ENCODE measurements at places on chromosomes 1 and 21.

DNA sequence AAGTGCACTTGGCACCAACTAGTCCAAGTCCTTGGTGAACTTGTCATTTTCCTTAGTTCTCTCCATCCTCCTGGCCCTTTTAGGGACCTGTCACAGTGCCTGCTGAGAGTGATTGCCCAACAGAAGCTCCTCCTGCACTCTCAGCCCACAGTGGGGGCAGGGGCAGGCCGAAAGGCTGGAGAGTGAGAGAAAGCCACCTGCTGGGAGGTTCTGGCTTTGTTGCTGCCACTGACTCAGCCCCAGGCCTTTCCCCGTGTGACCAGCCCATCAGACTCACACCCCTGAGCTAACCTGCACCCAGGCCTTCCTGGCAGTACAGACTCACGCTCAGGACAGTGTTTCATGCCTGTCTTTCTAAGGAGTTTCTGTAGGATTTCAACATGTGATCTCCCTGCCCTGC lies 17.1 kb upstream of the PROK1 start:
- DNase-seq: no peak

GRCh38 chr1:203360547-203361185 lies 9.7 kb upstream of the FMOD start:
- no peak for DNase-seq

DNA sequence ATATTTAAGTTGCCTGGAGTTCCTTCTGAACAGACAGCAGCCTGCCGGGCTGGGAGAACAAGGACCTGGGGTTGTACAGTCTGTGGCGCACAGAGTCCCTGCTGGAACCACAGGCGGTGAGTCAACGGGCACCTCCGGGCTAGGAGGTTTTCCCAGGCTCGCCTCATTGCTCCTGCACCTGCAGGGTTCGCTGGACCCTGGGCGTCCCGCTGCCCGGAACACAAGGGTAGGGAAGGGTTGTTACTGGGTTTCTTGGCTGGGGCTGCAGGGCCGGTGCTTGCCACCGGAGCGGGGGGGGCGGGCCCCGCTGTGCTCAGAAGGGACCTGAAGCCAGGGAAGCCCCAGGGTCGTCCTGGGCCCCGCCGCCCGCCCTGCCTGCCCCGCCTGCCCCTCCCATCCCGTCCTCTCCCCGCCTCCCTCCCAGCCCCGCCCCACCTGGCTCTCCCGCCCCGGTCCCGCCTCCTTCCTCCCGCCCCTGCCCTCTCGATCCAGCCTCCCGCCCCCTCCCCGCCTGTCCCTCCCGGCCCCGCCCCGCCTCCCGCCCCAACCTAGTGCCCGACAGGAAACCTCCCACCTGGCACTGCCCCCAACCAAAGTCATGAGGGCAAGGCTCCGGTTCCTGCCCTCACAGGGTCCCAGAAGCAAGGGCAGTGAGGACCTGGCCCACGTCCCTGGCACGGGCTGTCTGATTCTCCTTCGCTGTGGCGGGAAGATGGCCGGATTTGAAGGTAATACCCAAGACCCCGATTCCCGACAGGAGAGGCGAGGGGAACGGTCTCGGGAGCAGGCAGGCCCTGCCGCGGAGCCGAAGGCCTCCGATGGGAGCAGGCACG lies 6.8 kb downstream of the JMJD4 start:
- peak; percentile 79 for DNase-seq

- no peak for DNase-seq
Observed at GRCh38 chr1:31932491-31933316, 5.5 kb downstream of the PTP4A2 start.

DNA sequence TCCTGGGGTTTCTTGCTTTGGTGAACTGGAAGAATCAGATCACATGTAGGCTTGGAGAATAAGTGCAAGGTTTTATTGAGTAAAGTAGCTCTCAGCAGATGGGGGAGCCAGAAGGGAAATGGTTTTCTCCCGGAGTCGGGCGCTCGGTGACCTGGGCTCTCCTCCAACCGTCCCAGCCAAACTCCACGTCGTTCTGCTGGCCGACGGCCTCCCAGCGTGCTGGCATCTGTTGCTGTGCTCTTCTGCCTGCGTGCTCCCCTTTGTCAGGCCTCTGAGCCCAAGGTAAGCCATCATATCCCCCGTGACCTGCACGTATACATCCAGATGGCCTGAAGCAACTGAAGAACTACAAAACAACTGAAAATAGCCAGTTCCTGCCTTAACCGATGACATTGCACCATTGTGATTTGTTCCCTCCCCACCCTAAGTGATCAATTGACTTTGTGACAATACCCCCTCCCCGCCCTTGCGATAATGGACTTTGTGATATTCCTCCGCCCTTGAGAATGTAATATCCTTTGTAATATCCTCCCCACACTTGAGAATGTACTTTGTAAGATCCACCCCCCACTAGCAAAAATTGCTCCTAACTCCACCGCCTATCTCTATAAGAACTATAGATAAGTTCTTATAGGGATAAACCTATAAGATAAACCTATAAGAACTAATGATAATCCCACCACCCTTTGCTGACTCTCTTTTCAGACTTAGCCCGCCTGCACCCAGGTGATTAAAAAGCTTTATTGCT lies 88.3 kb downstream of the SMYD3 start:
- no peak for DNase-seq

- DNase-seq: no peak
Observed at GRCh38 chr1:171917331-171917730, 76.0 kb downstream of the DNM3 start.

GRCh38 chr1:65232461-65232990 lies 76.8 kb upstream of the DNAJC6 start:
- no peak for DNase-seq

DNA sequence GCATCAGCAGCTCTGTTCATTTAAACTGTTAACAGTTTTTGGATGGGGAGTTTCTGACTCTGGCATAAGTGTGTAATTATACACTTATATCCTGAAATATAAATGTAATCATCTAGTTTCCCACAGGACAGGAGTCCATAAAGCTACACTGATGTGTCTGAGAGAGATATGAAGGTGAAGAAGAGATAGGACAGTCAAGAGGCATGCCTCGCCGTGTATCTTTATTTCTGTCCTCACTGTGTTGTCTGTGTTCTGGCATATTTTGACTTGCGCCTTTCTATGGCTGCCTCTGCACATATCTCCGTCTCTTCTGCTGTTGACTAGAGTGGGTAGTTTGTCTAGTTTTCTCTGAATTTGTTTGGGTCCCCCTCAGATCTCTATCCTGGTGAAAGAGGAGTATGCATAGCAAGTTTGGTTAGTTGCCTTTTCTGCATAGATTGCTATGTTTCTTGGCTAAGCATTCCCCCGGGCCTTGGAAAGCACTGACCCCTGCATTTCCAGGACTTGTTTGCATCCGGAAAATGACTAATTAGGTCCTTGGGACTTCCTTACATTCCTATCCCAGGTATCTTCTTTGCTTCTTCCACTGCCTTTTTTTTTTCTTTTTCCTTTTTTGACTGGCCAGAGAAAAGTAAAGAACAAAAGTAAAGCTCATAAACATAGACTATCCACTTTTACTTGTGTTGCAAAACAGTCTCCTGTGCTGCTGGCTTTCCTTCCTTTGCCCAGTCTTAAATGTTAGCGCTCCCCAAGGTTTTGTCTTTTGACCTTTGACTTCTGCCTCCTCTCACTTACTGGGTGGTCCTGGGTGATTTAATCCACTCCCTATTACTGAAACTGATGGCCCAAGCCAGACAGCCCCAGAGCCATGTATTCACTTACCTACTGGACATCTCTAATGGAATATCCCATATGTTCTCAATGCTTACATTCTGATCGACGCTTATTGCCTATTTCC lies 27.6 kb upstream of the CNN3 start:
- DNase-seq: no peak

- DNase-seq: no peak
Observed at GRCh38 chr1:163361123-163361934, 39.6 kb downstream of the NUF2 start.

DNA sequence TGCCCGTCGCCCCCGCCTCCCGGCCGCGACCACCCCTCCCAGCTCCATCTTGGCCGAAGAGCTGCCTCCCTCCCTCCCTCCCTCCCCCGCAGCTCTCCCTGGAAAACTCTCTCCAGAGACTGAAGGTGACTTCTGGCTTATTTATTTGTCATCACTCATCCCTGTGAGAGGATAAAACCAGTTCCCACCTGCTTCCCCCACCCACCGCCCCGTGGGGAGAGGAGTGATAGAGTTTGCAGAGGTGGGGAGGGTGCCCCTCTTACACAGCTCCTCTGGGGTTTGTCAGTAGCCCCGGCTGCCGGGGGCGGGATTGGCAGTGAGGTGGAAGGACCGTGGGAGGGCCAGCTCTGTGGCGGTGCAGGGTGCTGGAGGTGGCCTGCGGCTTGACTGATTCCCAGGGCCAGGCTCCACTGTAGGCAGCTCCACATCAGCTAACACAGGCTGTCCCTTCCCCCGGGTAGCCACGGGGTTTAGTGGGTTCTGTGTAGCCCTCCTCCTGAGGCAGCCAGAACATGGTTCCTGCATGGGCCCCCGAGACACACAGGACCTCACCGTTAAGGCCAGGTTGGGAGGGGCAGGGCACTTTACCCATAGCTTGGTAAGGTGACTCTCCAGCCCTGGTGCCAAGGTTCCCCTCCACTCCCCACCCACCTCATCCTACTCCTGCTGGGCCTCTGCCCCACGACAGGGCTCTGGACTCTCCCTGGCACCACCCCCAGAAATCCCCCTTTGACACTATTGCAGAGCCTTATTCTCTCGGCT lies 62.2 kb downstream of the ELK4 start:
- DNase-seq: no peak

Measured in GM12891 (cell line).